ENCODE measurements at places on chromosomes 5 and 9.

- DNase-seq, result no peak
These were observed 63.9 kb upstream of the SHB start for GRCh38 chr9:38132956-38133355.

DNA sequence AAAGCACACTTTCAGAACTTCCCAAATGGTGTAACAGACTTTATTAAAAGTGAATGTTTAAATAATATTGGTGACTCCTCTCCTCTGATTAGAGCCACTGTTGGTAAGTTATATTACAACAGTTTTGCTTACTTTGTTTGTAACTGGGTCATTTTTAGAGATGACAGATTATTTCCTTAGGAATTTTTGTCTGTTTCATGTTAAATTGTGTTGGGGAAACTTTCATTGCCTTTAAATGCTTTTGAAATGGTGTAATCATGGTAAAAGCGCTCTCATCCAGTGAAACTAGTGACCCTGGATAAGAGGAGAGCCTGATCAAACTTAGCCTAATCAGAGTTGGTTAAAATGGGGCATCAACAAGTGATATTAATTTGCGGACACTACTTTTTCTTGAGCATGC, 39.4 kb downstream of the TNPO1 start:
- DNase-seq, result no peak

GRCh38 chr9:79329861-79330260, 241.9 kb upstream of the TLE4 start:
- DNase-seq, result no peak

- peak; percentile 69 for DNase-seq
These were observed 46.2 kb upstream of the DENND4C start for GRCh38 chr9:19184144-19184917.

GRCh38 chr5:109844695-109845094, 155.0 kb downstream of the MAN2A1 start:
- no peak for DNase-seq
